Endothelial cell of umbilical vein (primary cell): ENCODE measurements at places on chromosomes 6 and 20. TPM values are rescaled to one million over a fixed set of nuclear protein-coding genes. Genes with fewer than 3 reads are reported as not detected.
A peak's percentile ranks its signal among the peaks of the same experiment; 100 is the strongest.

The VNN1 gene
- not detected in 2 replicates for polyA plus RNA-seq

The OGFRL1 gene
- 2.8 and 3.4 TPM in 2 replicates for polyA plus RNA-seq

The MEI4 gene
- not detected in 2 replicates for polyA plus RNA-seq

The FBXO5 gene
- 5.4 and 6.1 TPM in 2 replicates for polyA plus RNA-seq

The REM1 gene
- polyA plus RNA-seq, result 0.14 and 0.19 TPM in 2 replicates

The ISM1 gene
- not detected in 2 replicates for polyA plus RNA-seq

The TUBB2B gene
- 5.1 and 7.8 TPM in 2 replicates for polyA plus RNA-seq

DNA sequence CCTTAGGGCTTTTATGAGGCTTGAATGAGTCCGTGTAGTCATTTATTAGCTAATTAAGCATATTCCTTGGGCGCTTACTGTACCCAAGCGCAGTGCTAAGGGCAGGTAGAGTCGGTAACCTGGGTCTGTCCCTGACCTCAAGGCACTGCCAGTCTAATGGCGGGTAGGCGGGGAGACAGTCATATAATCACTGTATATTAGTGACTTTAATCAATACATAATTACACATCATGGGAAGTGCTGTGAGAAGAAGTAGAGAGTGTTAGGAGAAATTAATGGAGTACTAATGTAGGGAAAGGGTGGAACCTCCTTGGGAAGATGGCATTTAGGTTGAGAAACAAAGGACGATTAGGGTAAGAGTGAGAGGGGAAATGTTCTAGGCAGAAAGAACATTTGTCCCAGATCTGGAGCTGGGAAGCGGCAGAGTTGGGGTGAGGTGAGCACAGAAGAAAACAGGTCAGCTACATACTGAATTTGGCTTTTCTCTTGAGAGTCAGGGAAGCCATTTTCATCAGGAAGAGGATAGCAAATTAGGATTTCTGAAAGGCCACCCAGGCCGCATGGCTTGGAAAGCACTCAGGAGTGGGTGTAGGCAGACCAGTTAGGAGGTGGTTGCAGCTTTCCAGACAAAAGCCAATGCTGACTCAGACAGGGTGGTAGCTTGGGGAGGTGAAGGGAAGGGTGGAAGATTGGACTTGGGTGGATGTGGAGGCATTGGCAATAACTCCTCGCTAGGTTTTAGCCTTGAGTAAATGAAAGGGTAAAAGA, 954 bp upstream of the BLCAP start:
- H3K27ac ChIP-seq, result peak overlapping the region; percentile 99
- no peaks in the 10 kb centered on the region for H3K36me3 ChIP-seq
- H3K4me3 ChIP-seq, result peak overlapping the region; percentile 69
- H3K4me1 ChIP-seq, result peaks cover 31% of the 10 kb centered on the region
- no peaks in the 10 kb centered on the region for H3K27me3 ChIP-seq

DNA sequence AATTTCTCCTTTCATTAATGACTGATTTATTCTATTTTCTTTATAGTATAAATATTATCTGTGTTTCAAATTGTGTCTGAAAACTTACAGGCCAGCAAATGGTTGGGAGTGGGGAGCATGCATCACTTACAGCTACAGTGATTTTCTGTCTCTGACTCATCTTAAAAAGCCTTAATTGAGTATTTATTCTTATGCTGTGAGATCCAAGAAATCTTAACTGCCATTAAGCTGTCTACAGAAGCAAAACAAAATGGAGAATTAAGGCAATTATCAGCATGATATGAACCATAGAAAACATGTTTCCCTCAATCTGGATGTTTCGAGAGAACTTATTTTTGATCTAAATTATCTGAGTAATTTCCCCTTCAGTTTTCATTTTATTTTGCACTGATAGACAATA, 831.2 kb downstream of the KIF16B start:
- DNase-seq, result no peak
- no peak overlapping the region for H3K27ac ChIP-seq
- no peaks in the 10 kb centered on the region for H3K4me1 ChIP-seq
- H3K36me3 ChIP-seq, result no peaks in the 10 kb centered on the region
- no peaks in the 10 kb centered on the region for H3K27me3 ChIP-seq

GRCh38 chr20:52410182-52410647, 218.6 kb upstream of the ZFP64 start:
- no peak overlapping the region for H3K4me3 ChIP-seq
- DNase-seq, result no peak
- H3K27ac ChIP-seq, result no peak overlapping the region
- no peaks in the 10 kb centered on the region for H3K36me3 ChIP-seq

GRCh38 chr6:7673063-7673536, 52.8 kb upstream of the BMP6 start:
- H3K27me3 ChIP-seq, result peaks cover 16% of the 10 kb centered on the region
- no peak overlapping the region for H3K4me3 ChIP-seq
- H3K4me1 ChIP-seq, result peaks cover 3% of the 10 kb centered on the region

DNA sequence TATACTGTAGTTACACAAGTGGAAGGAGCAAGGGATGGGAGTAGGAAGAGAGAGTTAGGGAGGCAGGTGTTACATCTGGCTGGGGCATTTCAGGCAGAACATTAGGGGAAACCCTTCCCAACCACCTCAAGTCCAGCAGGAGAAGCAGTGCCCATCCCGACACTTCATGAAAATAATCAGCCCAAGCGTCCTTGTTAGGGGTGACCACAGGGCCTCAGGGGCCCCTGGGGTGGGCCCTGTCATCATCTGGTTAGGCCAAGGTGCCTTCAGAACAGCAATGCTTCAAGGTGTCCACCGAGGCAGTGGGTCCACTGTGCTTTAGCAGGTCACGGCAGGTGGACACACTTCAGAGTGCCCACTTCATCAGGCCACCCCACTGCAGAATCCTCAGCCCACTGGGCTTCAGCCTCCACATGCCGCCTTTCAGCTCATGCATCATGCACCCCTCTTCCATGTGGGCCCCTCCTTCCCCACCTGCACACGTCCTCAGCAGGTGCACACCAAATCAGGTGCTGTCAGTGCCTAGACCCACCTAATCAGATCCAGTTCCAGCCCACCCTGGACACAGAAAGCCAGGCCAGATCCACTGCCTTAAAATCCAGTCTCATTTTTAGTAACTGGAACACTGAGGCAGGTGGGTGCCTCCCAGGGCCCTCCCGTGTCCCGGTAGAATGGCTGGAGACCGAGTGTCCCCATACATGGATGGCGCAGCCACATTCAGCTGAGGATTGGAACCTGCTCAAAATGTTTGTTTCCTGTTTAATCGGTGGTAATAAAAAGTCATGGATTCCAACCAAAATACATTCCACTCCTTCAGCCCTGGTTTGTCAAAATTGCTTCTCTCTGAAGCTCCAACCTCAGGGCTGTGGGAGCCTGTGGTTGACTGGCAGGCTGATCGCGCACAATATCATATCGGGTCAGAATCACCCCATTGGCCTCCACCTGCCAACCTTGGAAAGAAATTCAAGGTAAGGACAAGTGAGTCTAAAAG, 99.5 kb downstream of the ANKRD60 start:
- H3K27me3 ChIP-seq, result peaks cover 40% of the 10 kb centered on the region
- H3K36me3 ChIP-seq, result no peaks in the 10 kb centered on the region
- no peak for DNase-seq
- H3K4me3 ChIP-seq, result no peak overlapping the region

DNA sequence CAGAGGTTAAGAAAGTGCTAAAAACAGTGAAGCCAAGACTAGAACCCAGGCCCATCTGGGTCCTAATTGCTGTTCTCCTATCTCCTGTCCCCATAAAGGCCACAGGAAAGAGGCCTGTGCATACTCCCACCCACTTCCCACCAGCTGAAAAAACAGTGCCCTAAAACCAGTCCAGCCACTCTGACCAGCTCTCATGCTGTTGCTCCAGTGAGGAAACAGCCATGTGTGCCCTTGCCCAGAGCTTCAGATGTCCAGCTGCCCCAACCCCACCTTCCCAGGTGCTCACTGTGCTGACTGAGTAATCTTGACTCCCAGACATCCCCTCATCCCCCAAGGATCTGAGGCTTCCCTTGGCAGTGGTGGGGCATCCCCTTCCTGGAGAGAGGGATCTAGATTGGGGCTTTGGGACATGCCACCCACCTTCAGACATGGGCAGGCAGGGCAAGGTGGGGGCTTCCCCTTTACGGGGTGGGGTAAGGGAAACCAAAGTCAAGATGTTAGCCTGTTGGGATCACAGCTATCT, 28.7 kb downstream of the KCNK5 start:
- no peaks in the 10 kb centered on the region for H3K36me3 ChIP-seq
- no peak overlapping the region for H3K4me3 ChIP-seq
- H3K27me3 ChIP-seq, result no peaks in the 10 kb centered on the region
- no peak for DNase-seq
- H3K27ac ChIP-seq, result no peak overlapping the region

DNA sequence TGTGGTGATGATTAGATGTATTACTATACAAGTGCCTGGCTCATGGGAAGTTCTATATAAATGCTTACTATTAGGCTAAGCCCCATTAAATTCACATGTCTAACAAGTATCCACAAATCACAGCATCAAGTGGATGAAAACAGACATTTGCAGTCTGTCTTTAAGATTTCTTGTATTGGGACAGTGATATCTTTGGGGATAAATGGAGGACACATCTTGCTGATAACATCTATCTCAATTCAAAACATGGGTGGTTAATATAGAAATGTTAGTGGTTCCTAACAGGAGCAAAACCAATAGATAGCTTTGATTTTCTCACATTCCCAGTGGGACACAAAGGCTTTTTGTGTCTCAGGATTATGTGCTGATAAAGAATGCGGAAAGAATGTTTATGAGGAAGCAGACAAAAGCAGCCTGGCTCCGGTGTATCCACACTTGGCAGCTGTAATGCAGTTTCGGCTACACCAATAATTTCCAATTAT, 29.3 kb downstream of the PTPRK start:
- peak; percentile 76 for DNase-seq
- H3K27me3 ChIP-seq, result no peaks in the 10 kb centered on the region
- H3K36me3 ChIP-seq, result no peaks in the 10 kb centered on the region
- peaks cover 34% of the 10 kb centered on the region for H3K4me1 ChIP-seq
- peak overlapping the region; percentile 18 for H3K4me3 ChIP-seq

GRCh38 chr20:3804254-3804751, 8.2 kb downstream of the CDC25B start:
- no peak overlapping the region for H3K27ac ChIP-seq
- H3K4me1 ChIP-seq, result peaks cover 23% of the 10 kb centered on the region
- DNase-seq, result no peak
- H3K27me3 ChIP-seq, result no peaks in the 10 kb centered on the region
- H3K36me3 ChIP-seq, result no peaks in the 10 kb centered on the region

- DNase-seq, result peak; percentile 30
- peak overlapping the region; percentile 38 for H3K27ac ChIP-seq
- H3K4me3 ChIP-seq, result peak overlapping the region; percentile 66
- peaks cover 10% of the 10 kb centered on the region for H3K4me1 ChIP-seq
- H3K36me3 ChIP-seq, result no peaks in the 10 kb centered on the region
Observed at GRCh38 chr6:138162111-138162954, 594 bp downstream of the ARFGEF3 start.

GRCh38 chr6:144264270-144265060, 20.7 kb upstream of the UTRN start:
- peaks cover 34% of the 10 kb centered on the region for H3K4me1 ChIP-seq
- no peaks in the 10 kb centered on the region for H3K27me3 ChIP-seq
- DNase-seq, result peak; percentile 88
- no peak overlapping the region for H3K4me3 ChIP-seq
- peak overlapping the region; percentile 82 for H3K27ac ChIP-seq

GRCh38 chr6:107866606-107867301, 42.6 kb upstream of the SCML4 start:
- H3K36me3 ChIP-seq, result peaks cover 4% of the 10 kb centered on the region
- no peak overlapping the region for H3K27ac ChIP-seq
- no peaks in the 10 kb centered on the region for H3K27me3 ChIP-seq
- H3K4me3 ChIP-seq, result no peak overlapping the region
- peak; percentile 45 for DNase-seq
- no peaks in the 10 kb centered on the region for H3K4me1 ChIP-seq

DNA sequence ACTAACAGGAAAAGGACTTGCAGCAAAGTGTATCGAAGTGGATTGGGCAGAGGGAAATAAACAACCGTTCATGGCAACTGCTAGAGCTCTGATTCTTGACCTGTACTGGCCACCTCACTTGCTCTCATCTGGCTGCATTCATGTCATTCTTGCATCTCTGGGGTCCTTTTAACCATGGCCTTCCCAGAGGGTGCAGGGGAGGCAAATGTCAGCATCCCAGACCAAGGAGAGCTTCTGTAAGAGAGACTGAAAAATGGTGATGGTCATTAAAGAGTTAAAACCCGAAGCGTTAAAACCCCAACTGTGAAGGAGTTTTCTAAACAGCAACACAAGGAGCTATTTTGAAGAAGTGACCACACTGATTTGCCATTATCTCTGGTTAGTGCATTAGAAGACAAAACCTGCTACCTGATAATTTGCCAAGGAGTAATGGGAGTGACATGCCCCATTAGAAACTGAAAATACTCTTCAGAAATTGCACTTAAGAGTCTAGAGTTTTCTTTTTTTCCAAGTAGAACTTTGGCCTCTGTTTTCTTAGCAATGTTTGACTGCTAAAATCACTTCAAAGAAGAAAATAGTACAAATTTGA, 62.4 kb downstream of the APCDD1L start:
- DNase-seq, result no peak
- H3K27me3 ChIP-seq, result no peaks in the 10 kb centered on the region
- peaks cover 5% of the 10 kb centered on the region for H3K36me3 ChIP-seq
- no peak overlapping the region for H3K4me3 ChIP-seq
- peaks cover 4% of the 10 kb centered on the region for H3K4me1 ChIP-seq

- H3K36me3 ChIP-seq, result peaks cover 4% of the 10 kb centered on the region
- no peaks in the 10 kb centered on the region for H3K4me1 ChIP-seq
- no peak for DNase-seq
Observed at GRCh38 chr20:2141600-2142575, 40.3 kb downstream of the STK35 start.

DNA sequence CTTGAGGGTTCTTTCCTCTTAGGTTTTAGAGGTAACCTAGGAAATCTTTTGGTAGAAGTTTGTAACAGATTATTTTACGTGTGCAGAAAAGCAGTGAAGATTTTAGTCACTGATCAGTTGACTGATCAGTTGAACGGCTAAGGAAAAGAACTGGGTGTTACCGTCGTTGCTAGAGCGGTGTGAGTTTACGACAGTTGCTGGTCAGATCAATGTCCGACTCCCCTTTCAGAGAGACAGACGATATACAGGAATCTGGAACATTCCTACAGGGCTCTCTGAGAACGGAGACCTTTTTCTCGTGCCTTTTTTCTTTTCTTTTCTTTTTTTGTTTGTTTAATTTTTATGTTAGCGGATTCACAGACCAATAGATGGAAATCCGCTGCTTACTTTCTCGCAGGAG, 132.1 kb upstream of the ZNF184 start:
- no peak for DNase-seq
- H3K4me3 ChIP-seq, result peak overlapping the region; percentile 74
- no peak overlapping the region for H3K27ac ChIP-seq
- H3K27me3 ChIP-seq, result no peaks in the 10 kb centered on the region

GRCh38 chr6:116395647-116396046, 24.9 kb downstream of the DSE start:
- no peak overlapping the region for H3K4me3 ChIP-seq
- no peak for DNase-seq
- H3K36me3 ChIP-seq, result no peaks in the 10 kb centered on the region
- no peak overlapping the region for H3K27ac ChIP-seq

GRCh38 chr6:133923938-133924593, 29.0 kb upstream of the TBPL1 start:
- peaks cover 31% of the 10 kb centered on the region for H3K27me3 ChIP-seq
- no peak overlapping the region for H3K27ac ChIP-seq
- no peak overlapping the region for H3K4me3 ChIP-seq
- H3K4me1 ChIP-seq, result no peaks in the 10 kb centered on the region
- peak; percentile 82 for DNase-seq
- H3K36me3 ChIP-seq, result no peaks in the 10 kb centered on the region
